Myometrial cell (primary cell): ENCODE measurements at places on chromosomes 7 and 10. TPM values are rescaled to one million over a fixed set of nuclear protein-coding genes. Genes with fewer than 3 reads are reported as not detected.

Gene TBXAS1
- 3.5 and 11.5 TPM in 2 replicates for total RNA-seq

Gene ING3
- total RNA-seq = 7.6 and 8.9 TPM in 2 replicates

Gene ALOX5
- not detected in 2 replicates for total RNA-seq

Gene TRIM50
- total RNA-seq = not detected in 2 replicates

Gene VSTM2A
- not detected in 2 replicates for total RNA-seq

Gene PIK3CG
- under 0.01 TPM in 1 of 2 replicates, not detected in the other for total RNA-seq

Gene TMEM130
- total RNA-seq = not detected in 2 replicates

Gene C7orf33
- total RNA-seq = not detected in 2 replicates

Gene SLC26A4
- under 0.01 and 0.18 TPM in 2 replicates for total RNA-seq

Gene ZNF248
- 2.9 and 3.2 TPM in 2 replicates for total RNA-seq

Gene ANKRD22
- 0.58 TPM in 1 of 2 replicates, not detected in the other for total RNA-seq

Gene DOCK1
- 24.5 and 48.6 TPM in 2 replicates for total RNA-seq

Gene RAB19
- total RNA-seq = not detected in 2 replicates

Gene PTF1A
- not detected in 2 replicates for total RNA-seq

Gene KLF14
- total RNA-seq = not detected in 2 replicates

Gene HTR5A
- not detected in 2 replicates for total RNA-seq

Gene PTCD1
- total RNA-seq = 6.2 and 8.1 TPM in 2 replicates

Gene MYO1G
- total RNA-seq = under 0.01 TPM in 1 of 2 replicates, not detected in the other

Gene MYL10
- not detected in 2 replicates for total RNA-seq

Gene CYP2C19
- total RNA-seq = not detected in 2 replicates

Gene WASHC2A
- total RNA-seq = 24.5 and 29.2 TPM in 2 replicates

Gene NPTX2
- total RNA-seq = not detected in 2 replicates

Gene PLAC9
- not detected in 2 replicates for total RNA-seq

Gene SPDYE8
- not detected in 2 replicates for total RNA-seq

Gene KCND2
- 1.2 and 1.4 TPM in 2 replicates for total RNA-seq

Gene EGFR
- total RNA-seq = 33.5 and 34.9 TPM in 2 replicates

Gene NODAL
- total RNA-seq = not detected in 2 replicates
